CD8-positive, alpha-beta memory T cell (primary cell): ENCODE measurements at places on chromosomes 5 and 9. TPM values are rescaled to one million over a fixed set of nuclear protein-coding genes. Genes with fewer than 3 reads are reported as not detected.
A peak's percentile ranks its signal among the peaks of the same experiment; 100 is the strongest.

DNA sequence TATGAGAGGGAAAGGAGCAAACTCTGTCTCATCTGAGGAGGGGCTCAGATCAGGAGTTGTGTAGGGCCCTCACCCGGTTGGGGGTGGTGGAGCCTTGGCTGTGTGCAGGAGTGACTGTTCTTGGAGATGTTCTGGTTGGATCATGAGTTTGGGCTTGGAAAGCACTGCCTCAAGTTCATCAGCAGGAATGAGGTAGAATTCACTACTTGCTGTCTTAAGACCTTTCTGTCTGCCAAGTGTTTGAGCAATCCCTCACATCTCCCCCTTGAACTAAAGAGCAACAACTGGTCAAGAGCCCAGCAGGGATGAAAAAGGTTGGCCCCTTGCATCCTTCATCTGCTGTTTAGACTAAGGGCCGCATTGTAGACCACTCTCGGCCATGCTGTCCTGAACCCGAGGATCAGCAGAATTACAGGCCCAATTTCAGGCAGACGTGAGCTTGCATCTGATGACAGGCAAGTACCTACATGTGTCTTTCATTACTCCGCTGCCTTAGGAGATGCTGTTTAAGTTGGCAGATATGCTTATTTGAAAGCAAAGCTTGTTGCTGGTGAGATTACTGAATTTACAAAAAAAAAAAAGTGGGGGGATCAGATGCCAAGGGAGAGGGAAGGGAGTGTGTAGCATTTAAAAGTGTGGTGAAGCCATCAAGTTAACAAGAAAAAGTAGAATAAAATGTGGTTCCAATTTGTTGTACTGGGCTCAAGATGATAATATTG lies 36.4 kb downstream of the PIK3R1 start:
- peaks cover 84% of the 10 kb centered on the region for H3K4me1 ChIP-seq
- H3K36me3 ChIP-seq = no peaks in the 10 kb centered on the region
- H3K4me3 ChIP-seq = peak overlapping the region; percentile 17
- DNase-seq = no peak
- H3K27me3 ChIP-seq = no peaks in the 10 kb centered on the region

- H3K4me1 ChIP-seq = no peaks in the 10 kb centered on the region
- no peak for DNase-seq
- H3K27me3 ChIP-seq = no peaks in the 10 kb centered on the region
These were observed 127.5 kb upstream of the RETREG1 start for GRCh38 chr5:16744164-16744880.

The CREBRF gene
- 61.0 TPM for polyA plus RNA-seq

DNA sequence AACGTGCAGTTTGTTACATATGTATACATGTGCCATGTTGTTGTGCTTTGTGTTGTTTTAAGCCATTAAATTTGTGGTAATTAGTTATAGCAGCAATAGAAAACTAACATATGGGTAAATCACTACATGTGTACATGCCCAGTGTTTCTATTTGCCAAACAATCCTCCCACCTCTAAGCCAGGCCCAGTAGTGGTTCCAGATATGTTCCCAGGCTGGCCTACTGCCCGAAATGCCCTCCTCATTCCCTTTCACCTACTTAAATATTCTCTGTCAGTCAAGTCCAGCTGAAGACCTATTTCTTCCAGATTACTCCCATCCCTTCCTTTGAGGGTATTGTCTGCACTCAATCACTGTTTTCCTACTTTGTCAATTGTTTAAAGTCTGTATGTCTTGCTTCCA lies 24.1 kb upstream of the AGGF1 start:
- no peak for DNase-seq
- H3K27ac ChIP-seq = no peak overlapping the region
- no peaks in the 10 kb centered on the region for H3K4me1 ChIP-seq
- H3K27me3 ChIP-seq = no peaks in the 10 kb centered on the region

- no peaks in the 10 kb centered on the region for H3K27me3 ChIP-seq
- no peaks in the 10 kb centered on the region for H3K36me3 ChIP-seq
- no peak for DNase-seq
- no peak overlapping the region for H3K27ac ChIP-seq
- H3K4me3 ChIP-seq = no peak overlapping the region
These were observed 45.2 kb downstream of the PIP5K1B start for GRCh38 chr9:68750255-68750654.

The SEMA6A gene
- 0.49 TPM for polyA plus RNA-seq

GRCh38 chr5:157108976-157109375 lies at the start of gene HAVCR2:
Gene HAVCR2, minus strand, starts transcription at chr5:157109044. Its CDS starts 61 bp downstream, at chr5:157108983.
- peak within 1 kb of the TSS; percentile 62 for H3K4me3 ChIP-seq
- H3K4me1 ChIP-seq = peaks cover 23% of the 10 kb centered on the region
- H3K27ac ChIP-seq = peak within 1 kb of the TSS; percentile 34
- no peaks in the 10 kb centered on the region for H3K27me3 ChIP-seq

The TRIM36 gene
- polyA plus RNA-seq = not detected

DNA sequence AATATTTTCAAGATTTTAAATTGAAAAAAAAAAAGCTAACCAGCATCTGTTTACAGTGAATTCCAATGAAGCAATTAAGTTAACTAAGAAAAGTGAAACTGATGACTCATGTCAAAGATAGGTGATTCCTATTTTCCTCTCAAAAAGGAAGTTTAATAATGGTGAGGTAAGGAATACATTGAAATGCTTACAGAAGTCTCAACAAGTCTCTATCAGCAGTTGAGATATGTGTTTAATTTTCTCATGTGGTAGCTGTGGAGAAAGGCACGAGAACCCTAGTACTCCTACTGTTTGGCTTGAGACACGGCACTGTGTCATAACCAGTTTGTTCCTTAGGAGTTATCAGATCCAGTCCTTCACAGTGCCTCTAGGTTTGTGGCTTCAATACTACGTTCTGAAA lies 114.5 kb downstream of the SLC25A46 start:
- H3K4me3 ChIP-seq = no peak overlapping the region
- no peaks in the 10 kb centered on the region for H3K27me3 ChIP-seq
- H3K36me3 ChIP-seq = no peaks in the 10 kb centered on the region
- DNase-seq = no peak
- H3K4me1 ChIP-seq = no peaks in the 10 kb centered on the region

GRCh38 chr5:139811274-139811607 lies 15.6 kb downstream of the PSD2 start:
- H3K27me3 ChIP-seq = no peaks in the 10 kb centered on the region
- H3K4me1 ChIP-seq = no peaks in the 10 kb centered on the region
- DNase-seq = no peak
- H3K27ac ChIP-seq = no peak overlapping the region

- no peak for DNase-seq
- H3K36me3 ChIP-seq = no peaks in the 10 kb centered on the region
- H3K4me3 ChIP-seq = no peak overlapping the region
- H3K4me1 ChIP-seq = no peaks in the 10 kb centered on the region
- no peak overlapping the region for H3K27ac ChIP-seq
- peaks cover 23% of the 10 kb centered on the region for H3K27me3 ChIP-seq
These were observed 4.2 kb downstream of the CDC14B start for GRCh38 chr9:96615411-96615810.

DNA sequence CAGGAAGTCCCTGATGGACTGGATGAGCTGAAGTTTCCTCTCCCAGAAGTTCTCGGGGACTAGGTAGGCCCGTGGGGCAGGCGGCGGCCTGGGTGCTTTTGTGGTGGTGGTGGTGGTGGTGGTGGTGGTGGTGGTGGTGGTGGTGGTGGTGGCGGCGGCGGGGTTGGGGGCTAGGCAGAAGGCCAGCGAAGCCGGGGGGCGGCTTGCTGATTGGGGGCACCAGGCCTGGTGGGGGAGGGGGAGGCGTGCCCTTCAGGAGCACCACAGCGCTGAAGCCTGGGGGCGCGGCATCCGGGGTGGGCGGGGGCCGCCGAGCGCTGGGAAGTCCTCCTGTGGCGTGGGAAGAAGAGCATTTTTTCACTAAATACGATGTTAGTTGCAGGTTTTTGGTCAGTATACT lies 26.9 kb downstream of the SPATA31C1 start:
- no peaks in the 10 kb centered on the region for H3K27me3 ChIP-seq
- H3K27ac ChIP-seq = no peak overlapping the region
- no peak for DNase-seq
- H3K4me1 ChIP-seq = no peaks in the 10 kb centered on the region
- H3K36me3 ChIP-seq = no peaks in the 10 kb centered on the region

GRCh38 chr5:175892015-175892800 lies 20.8 kb downstream of the CPLX2 start:
- peaks cover 18% of the 10 kb centered on the region for H3K4me1 ChIP-seq
- H3K27ac ChIP-seq = no peak overlapping the region
- DNase-seq = no peak
- H3K36me3 ChIP-seq = no peaks in the 10 kb centered on the region
- H3K27me3 ChIP-seq = no peaks in the 10 kb centered on the region

The WHRN gene
- polyA plus RNA-seq = 5.5 TPM

GRCh38 chr9:137034709-137035506 lies 3.0 kb upstream of the FUT7 start:
- H3K4me1 ChIP-seq = peaks cover 42% of the 10 kb centered on the region
- H3K36me3 ChIP-seq = no peaks in the 10 kb centered on the region
- H3K27me3 ChIP-seq = no peaks in the 10 kb centered on the region
- peak overlapping the region; percentile 58 for H3K4me3 ChIP-seq
- peak; percentile 81 for DNase-seq
- peak overlapping the region; percentile 38 for H3K27ac ChIP-seq

DNA sequence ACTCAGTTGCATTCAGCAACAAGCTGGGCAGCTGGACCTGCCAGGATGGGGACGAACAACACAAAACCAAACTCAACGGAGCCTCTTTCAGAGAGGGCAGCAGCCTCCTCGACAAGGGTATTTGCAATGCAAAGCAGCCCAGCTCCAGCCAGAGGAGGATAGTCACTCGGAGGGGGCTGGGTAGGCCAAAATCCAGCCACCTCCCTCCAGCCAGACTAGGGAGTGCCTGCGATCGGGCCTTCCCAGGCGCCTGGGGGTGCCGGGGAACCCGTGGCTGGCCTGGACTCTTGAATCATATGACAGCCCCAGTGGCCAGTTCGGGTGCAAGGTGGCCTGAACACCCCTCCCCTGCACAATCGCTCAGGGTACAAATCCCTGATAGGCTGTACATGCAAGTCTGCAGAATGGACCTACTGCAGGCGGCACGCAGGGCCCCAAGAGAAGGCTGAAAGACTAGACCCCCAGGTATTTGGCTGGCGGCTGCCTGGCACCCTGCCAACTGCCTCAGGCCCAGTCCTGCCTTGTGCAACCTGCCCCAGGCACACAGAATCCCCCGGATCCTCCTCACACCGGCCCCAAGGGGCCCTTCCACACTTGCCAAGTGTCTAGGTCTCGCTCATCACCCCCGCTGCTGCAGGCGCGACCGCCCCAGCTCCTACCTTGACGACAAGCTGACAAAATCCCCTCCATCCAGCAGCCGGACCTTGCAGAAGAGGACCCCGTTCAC lies 1.3 kb downstream of the EEIG1 start:
- DNase-seq = peak; percentile 60
- peaks cover 57% of the 10 kb centered on the region for H3K4me1 ChIP-seq
- no peaks in the 10 kb centered on the region for H3K27me3 ChIP-seq
- peaks cover 12% of the 10 kb centered on the region for H3K36me3 ChIP-seq

DNA sequence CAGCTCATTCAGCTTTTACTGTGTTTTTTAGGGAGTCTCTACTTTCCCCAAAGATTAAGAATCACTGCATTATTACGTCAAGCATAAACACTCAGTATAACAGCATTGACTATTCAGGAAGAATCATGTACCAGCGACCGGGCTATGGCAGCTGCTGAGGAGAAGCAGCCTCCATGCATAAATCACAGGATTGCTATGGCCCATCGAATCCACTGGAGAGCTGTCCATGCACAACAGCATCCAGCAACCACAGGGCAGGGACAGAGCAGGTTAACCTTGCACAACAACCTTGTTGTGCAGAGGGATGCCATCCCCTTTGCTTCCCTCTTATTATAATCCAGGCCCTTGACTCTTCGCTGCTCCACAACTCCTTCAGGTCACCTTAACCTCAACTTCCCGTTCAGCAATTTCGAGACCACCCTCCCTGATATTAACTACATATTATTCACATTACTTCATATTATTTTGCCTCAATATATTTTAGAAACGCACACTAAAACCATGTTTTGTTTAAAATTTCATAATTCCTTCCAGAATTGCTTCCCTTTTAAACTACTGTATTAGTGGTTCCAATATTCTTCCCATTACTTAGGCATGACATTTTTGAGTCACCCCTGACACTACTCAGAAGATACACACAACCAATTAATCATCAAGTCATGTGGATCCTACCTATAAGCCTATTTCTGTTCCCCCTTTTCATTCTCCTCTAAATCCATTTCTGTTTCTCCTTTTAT lies 991 bp downstream of the IARS1 start:
- DNase-seq = no peak
- H3K4me3 ChIP-seq = peak overlapping the region; percentile 89
- no peaks in the 10 kb centered on the region for H3K36me3 ChIP-seq
- H3K4me1 ChIP-seq = peaks cover 34% of the 10 kb centered on the region

GRCh38 chr5:24005384-24005783 lies 498.0 kb downstream of the PRDM9 start:
- no peak for DNase-seq
- H3K27me3 ChIP-seq = no peaks in the 10 kb centered on the region
- H3K36me3 ChIP-seq = no peaks in the 10 kb centered on the region
- H3K27ac ChIP-seq = no peak overlapping the region
- no peak overlapping the region for H3K4me3 ChIP-seq

The GABRA1 gene
- not detected for polyA plus RNA-seq

DNA sequence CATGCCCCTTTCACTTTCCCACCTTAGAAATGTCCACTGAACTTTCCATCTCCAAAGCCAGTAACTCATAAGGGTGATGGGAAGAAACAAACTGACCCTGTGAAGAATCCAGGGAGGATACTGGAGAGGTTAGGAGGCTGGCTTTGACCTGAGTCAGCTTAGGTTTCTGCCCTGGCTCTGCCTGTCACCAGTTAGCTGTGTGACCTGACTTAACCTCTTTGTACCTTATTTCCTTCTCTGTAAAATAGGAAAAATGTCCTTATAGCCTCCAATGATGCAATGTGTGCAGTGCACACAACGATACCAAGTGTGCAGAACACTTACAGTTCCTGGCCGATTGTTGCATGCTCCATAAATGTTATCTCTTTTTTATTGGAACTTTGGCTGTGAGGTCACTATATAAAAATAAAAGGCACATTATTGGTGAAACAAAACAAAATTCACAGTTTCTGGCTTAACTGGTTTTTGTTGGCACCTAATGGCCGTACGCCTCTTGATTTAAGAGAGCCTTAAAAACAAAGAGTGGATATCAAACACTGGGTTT lies 37.8 kb downstream of the GABRP start:
- no peak for DNase-seq
- H3K27ac ChIP-seq = no peak overlapping the region
- no peaks in the 10 kb centered on the region for H3K36me3 ChIP-seq

DNA sequence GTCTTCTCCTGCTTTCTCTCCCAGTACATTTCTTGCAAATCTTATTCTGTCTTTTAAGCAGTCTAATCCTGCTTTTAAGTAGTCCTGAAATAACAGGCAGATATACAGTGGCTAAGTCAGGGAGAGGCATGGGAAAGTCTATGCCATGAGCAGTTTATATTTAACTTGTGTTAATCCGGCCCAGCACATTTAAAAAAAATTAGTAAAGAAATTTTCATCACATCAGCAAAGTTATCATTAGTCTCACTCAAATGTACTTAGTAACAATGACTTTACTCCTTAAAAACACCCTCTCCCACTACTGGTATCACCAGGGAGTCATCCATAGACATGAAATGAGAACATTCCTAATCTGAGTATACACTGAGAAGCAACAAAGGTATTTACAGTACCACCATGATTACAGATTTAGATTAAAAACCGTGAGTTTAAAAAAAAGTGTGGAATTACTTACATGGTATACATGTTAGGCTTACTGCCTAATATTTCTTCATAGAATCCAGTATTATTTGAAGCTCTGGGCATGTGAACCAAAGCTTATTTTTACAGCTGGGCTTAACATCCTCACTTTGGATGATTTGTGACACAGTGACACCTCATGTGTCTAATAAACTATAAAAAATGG lies 75.9 kb upstream of the DAB2 start:
- DNase-seq = no peak
- H3K27me3 ChIP-seq = no peaks in the 10 kb centered on the region
- no peaks in the 10 kb centered on the region for H3K36me3 ChIP-seq
- H3K4me1 ChIP-seq = no peaks in the 10 kb centered on the region

The CARD6 gene
- 2.3 TPM for polyA plus RNA-seq
